Right hindlimb (tissue), 1 donor: ENCODE measurements at places on chromosomes 3 and 15.

- DNase-seq, result no peak
These were observed at the start of gene SLC24A5 for GRCh38 chr15:48120745-48121144. SLC24A5 (plus strand) TSS chr15:48120990; CDS start chr15:48121045, 55 bp downstream.

DNA sequence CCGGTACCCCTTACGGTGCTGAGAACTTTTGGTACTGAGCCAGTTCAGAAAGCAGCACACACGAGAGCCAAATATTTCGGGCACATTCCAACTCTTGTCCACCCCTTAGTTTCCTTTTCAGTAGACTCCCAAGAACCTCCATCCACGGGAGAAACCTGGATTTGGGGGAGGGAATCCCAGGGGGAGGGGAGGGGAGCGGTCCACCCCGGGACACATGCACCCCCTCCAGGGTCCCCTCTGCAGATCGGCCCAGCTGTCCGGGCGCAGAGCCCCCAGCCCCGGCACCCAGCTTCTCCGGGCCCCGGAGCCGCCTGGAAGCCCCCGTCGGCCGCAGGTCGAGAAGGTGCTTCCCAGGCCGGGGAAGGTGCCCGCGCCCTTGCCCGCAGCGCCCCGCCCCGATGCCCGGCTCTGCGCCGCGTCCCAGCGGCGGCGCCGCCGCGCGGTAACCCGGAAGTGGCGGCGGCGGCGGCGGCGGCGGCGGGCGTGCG lies 455 bp upstream of the ABHD17C start:
- DNase-seq, result peak; percentile 42

DNA sequence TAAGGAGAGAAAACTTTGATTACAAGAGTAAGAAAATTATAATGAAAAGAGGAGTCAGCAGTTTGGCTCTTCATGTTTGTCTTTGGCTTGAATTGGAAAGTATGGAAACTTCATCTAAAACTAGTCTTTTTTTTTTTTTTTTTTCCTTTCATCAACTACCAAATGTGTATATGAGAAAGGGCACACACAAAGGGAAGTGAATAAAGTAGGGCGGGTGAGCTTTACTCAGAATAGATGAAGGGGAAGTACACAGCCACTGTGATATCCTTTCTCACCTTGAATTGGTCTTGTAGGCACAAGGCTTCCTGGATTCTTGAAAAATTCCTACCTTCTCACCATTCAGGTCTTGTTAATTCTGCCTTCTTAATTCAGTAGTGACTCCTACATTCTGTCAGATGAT lies 652.3 kb upstream of the KCNMB2 start:
- no peak for DNase-seq

DNA sequence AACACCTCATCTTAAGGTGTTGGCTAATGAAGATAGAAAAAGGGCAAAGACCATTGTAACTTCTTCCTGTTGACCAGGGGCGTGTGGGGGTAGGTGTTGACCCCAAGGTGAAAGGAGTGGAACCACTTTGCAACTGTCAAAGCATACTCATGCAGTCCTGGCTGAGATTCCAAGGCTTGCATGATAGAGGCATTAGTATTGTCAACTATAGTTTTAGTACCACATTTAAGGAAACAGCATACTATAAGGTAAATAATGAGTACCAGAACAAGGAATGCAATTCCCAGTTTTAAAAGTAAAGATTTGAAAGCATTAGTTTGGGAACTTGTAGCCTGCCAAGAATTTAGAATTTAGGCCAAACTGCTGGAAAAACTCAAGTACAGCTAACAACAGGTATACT lies 27.8 kb upstream of the ADGRG7 start:
- no peak for DNase-seq

GRCh38 chr15:73952171-73952912 lies 26.1 kb downstream of the LOXL1 start:
- peak; percentile 55 for DNase-seq

- no peak for DNase-seq
These were observed 309.2 kb downstream of the PDCD6IP start for GRCh38 chr3:34107669-34108068.
